ENCODE measurements at places on chromosomes 4 and X. TPM values are rescaled to one million over a fixed set of nuclear protein-coding genes. Genes with fewer than 3 reads are reported as not detected.
A peak's percentile ranks its signal among the peaks of the same experiment; 100 is the strongest.

DNA sequence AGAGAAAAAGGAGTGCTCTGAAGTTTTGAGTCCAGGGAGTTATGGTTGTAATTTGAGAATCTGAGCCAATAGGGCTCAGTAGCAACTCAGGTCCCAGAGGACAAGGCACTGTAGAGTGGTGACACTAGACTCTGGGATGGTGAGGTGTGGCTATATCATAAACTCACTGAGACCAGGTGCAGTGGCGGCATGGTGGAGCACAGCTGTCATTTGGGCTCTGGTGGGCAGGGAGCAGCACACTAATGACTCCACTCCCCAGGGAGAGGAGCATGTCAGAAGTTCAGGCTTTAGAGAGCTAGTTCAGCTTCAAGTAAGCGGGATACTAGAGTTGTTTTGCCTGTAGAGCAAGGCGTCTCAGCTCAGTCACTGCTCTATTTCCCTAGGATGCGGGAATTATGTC lies 165.4 kb upstream of the USP38 start:
- DNase-seq: no peak

- peak; percentile 24 for DNase-seq
These were observed 16.9 kb upstream of the LOC101059915 start for GRCh38 chrX:71650333-71650969.

The PGRMC1 gene
- total RNA-seq: 32.8 TPM

The BMX gene
- total RNA-seq: not detected

The ALAS2 gene
- not detected for total RNA-seq

- DNase-seq: no peak
These were observed 13.0 kb downstream of the NSDHL start for GRCh38 chrX:152843852-152844251.

- DNase-seq: no peak
These were observed 1251.0 kb downstream of the PCDH18 start for GRCh38 chr4:136281307-136281706.

The SYP gene
- 8.7 TPM for total RNA-seq

- no peak for DNase-seq
These were observed 45.3 kb downstream of the GPRASP3 start for GRCh38 chrX:102765809-102766208.

DNA sequence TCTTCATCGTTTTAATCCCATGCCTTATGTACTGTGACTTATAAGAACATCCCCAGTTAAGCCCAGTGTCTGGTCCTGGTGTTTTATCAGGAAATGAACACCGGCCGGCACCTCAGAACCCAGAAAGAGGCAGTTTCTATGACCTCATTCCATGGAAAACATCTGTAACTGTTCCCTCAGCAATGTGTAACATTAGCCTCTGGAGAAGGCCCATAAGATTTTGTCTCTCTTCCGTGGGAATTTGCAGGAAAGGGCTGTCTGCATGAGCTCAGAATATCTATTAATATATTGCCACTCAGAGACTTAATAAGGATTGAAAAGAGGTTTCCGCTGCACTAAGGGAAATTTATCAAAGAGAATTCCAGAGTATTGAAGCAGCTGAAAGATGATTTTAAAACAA lies 3.1 kb upstream of the TCEANC start:
- DNase-seq: no peak

GRCh38 chr4:15365641-15366040 lies 62.2 kb upstream of the C1QTNF7 start:
- no peak for DNase-seq

- DNase-seq: no peak
These were observed 74.0 kb downstream of the CC2D2A start for GRCh38 chr4:15543537-15544247.

DNA sequence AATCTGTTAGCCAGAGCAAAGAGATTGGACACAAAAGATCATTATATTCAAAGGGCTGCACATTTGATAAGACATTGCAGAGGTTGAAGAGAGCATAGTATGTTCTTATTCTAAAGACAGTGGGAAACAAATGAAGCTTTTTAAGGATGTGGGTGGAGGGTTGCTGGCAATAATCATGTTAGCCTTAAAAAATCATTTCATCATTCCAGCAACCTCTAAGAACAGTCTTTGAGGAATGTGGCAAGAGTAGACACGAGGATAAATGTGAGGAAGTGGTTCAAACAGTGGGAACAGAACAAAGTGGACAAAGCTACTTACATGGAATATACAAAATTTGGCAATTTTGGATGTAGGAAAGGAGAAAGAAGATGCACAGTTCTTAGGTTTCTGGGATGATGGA lies 167.3 kb upstream of the SPRY1 start:
- no peak for DNase-seq

DNA sequence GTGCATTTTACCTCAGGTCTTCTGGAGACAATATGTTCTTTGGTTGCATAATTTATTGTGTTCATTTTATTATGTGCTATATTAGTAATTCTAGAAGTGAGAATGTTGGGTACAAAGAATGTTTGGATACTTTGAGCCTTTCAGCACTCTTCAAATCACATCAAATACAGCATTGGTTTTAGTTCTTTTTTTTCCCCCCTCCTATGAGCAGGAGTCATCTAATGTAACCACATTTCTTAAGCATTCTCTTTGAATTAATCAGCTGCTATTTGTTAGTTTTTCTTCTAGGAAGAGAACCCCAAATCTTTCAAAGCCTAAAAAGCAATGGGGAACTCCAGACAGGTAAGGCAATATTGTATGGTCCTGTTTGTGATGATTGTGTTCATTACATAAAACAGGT lies 46.7 kb downstream of the ARL9 start:
- no peak for DNase-seq

DNA sequence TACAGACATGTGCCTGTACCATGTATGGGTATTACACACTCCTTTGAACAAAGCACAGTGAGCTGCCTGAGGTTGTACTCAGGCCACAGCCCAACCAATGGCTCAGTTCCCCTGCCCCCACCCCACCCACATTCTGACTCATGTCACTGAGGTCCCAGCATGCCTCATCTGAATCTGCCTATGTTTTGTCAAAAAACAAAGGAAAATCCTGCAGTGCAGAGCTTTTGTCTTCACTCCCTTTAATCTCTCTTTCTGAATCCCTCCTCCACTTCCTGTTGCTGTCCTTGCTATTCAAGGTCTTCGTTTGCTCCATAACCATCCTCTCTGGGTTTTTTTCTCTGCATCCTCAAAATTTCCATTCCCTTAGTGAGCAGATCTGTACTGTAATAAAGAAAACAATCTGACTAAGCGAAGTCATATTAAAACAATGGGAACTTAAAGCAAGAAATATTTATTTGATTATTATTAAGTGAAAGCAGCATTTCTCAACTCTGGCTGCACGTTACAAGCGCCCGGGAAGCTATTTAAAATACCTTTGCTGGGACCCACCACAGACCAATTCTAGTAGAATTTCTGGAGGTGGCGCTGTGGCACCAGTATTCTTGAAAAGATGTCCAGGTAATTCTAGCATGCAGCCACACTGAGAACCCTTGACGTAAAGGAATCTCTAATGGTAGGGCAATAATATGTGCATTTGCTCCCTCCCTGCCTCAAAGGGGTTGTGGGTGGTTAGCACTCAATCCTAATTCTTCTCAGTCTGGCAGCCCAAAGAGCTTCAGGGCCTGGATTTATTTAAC lies 8.7 kb downstream of the GUCY2F start:
- DNase-seq: peak; percentile 25

The HELT gene
- total RNA-seq: not detected

DNA sequence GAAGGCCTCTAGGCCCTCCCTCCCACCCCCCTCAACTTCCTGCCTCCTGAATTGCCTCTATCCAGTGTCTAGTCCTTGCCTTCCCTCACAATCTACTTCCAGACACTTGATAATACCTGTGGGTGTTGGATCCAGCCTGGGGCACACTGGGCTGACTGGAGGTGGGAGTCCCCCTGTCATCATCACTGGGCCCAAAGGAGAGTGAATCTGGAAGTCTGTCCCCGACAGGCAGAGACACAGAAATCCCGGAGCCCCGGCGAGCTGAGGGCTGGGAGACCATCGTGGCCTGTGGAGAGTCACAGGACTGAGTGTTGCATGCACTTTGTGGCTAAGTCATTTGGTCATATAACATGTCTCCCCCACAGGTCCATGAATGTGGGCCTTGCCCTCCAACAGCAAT lies 8.4 kb upstream of the SYP start:
- DNase-seq: no peak

The DCHS2 gene
- total RNA-seq: not detected

The GYPA gene
- not detected for total RNA-seq

The IL9R gene
- total RNA-seq: 9.8 TPM

DNA sequence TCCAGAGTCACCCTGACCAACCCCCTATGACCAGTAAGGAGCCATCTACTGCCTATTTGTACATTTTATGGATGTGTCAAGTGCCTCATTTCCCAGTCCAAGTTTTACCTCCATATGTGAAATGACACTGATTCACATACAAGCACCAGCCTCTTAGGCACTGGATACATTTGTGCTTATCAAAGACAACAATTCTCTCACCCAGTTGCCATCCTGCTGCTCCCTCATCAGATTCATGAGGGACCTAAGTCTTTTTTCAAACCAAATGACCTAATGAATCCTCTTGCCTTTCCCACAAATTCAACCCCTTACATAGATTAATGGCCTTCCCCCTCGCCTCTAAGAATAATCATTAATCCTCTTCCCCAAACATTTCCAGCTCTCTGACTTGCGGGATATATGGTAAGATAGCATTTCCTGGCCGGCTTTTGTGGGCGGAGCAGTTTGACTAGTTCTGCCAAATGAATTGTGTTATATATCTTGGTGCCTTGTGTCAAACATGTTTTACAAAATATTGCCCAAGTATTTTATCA lies 233.9 kb downstream of the ARAP2 start:
- DNase-seq: no peak

DNA sequence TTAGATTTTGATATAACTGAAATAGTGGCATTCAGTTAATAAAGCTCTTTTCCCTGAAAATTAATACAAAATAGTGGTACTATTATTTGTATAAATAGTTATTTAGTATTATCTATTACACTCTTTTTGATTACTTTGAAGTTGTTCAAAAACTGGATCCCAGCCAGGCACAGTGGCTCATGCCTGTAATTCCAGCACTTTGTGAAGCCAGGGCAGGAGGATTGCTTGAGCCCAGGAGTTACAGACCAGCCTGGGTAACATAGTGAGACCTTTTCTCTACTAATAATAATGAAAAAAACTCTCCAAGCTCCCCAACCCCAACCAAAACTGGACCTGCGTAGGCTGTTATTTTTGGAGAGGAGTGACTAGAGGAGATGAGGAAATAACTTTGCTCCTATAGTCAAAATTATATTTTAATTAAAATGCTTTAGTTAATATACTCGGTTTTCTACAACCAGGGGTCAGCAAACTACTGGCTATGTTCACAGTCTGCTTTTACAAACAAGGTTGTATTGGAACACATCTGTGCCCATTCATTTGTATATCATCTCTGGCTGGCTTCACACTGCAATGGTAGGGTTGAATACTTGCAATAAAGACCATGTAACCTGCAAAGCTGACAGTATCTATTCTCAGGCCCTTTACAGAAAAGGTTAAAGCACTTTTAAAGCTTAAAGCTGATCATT lies 27.6 kb downstream of the GUCY1A1 start:
- no peak for DNase-seq

The TRPC5OS gene
- total RNA-seq: not detected

DNA sequence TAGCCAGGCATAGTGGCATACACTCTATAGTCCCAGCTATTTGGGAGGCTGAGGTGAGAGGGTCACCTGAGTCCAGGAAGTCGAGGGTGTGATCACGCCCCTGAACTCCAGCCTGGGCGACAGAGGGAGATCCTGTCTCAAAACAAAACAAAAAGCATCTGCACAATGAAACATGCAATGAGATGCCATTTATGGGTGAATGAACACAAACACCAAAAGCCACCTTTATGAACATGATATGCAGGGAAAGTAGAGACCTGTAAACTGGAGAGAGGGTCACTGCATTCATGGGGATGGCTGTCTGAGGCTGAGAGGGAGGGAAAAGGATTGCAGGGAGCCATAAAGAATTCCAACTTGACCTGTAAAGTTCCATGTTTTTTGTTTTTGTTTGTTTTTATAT lies 70.7 kb downstream of the EVC start:
- no peak for DNase-seq

GRCh38 chr4:88661739-88662138 lies 35.9 kb downstream of the NAP1L5 start:
- no peak for DNase-seq

GRCh38 chr4:169142906-169143305 lies 127.8 kb downstream of the SH3RF1 start:
- no peak for DNase-seq

DNA sequence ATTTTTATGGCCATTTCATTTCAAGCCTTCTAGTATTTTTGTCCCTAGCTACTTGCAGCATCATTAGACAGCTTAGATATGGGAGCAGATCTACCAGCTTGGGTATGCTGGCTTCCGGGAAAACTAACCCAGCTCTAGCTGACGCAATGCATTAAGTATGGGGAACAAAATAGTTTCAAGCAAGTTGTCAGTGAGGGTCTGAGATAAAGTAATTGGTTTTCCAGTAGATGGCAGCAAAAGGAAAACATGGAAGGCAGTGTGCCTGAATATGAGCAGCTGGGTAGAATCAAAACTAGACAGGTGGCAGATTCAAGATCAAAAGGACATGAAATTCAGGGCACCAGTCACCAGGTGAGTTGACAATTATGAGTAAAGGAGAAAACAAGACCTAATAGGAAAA lies 340.9 kb upstream of the CTSO start:
- DNase-seq: no peak

The IQCM gene
- not detected for total RNA-seq

The S100P gene
- 84.6 TPM for total RNA-seq

- DNase-seq: no peak
These were observed 5.1 kb downstream of the PLP1 start for GRCh38 chrX:103781706-103782105.

The XAGE1A gene
- total RNA-seq: not detected
